GM12878 (cell line): ENCODE measurements at places on chromosomes 3 and 15.

DNA sequence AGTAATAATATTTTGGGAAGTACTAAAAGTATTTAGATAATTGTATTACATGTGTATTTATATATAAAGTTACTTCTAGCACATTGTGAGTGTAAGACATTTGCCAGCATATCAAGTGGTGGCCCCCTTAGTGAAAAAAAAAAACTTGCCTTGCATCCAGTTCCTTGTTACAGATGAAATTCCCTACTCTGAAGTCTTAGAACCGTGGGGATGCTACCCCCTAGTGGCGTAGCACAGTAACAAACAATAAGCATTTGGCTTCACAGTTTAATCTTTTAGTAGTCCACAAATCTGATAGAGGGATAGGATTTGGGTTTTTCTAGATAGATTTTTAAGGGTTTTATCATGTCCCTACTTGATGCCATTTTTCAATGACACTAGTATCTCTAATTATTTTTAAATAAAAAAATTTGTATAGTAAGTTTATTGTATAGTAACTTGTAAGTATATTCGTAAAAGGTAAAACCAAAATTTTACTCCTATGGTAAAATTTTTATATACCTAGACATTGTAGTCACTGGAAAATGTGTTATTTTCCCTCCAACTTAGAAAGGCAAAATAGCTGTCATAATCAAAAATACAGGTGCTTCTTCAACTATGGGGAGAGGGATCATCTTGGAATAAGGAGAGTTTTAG, 14.3 kb downstream of the SMC4 start:
- no peaks in the 10 kb centered on the region for H3K27me3 ChIP-seq
- peaks cover 17% of the 10 kb centered on the region for H3K36me3 ChIP-seq
- H3K4me3 ChIP-seq: no peak overlapping the region
- H3K4me1 ChIP-seq: no peaks in the 10 kb centered on the region

GRCh38 chr3:141051443-141052200, 475 bp downstream of the SPSB4 start:
- no peak overlapping the region for H3K4me3 ChIP-seq
- no peak for DNase-seq
- no peaks in the 10 kb centered on the region for H3K4me1 ChIP-seq
- H3K27ac ChIP-seq: no peak overlapping the region
- H3K36me3 ChIP-seq: no peaks in the 10 kb centered on the region

DNA sequence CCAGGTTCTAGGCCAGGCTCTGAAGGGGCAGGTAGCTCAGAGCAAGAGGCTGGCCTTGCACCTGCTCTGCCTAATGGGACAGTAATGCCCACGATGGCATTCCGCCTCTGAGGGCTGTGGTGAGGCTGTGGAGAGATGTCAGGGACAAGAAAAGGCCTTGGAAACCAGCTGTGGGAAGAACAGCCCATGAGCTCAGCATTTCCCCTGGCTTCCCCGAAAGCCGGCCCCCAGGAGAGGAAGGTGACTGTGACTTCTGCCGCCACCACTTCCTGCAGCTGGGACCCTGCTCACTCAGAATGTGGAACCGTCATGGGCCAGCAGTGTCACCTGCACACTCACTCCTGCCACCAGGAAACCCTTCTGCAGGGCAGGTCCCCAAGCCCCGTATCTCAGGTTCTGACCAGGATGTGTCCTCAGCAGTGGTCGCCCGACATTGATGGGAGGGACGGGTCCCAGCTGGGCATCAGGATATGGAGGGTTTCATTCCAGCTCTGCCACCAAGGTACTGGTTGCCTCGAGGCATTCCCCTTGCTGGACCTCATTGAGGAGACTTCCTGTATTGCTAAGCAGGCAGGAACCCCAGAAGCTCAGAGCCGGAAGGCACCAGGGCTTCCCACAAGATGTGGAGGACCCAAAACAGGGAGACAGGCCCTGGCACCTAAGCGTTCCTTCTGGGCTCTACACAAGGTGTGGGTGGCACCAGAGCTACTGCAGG, 30.7 kb downstream of the SEMA7A start:
- H3K4me1 ChIP-seq: peaks cover 76% of the 10 kb centered on the region
- H3K4me3 ChIP-seq: peak overlapping the region; percentile 64; the same call in 1 of the 2 replicates
- peak; percentile 82 for DNase-seq
- H3K27me3 ChIP-seq: no peaks in the 10 kb centered on the region
- H3K27ac ChIP-seq: peak overlapping the region; percentile 100

GRCh38 chr15:25690673-25691543, 172.2 kb downstream of the ATP10A start:
- H3K27ac ChIP-seq: no peak overlapping the region
- H3K4me3 ChIP-seq: no peak overlapping the region
- H3K27me3 ChIP-seq: no peaks in the 10 kb centered on the region
- DNase-seq: no peak
- no peaks in the 10 kb centered on the region for H3K4me1 ChIP-seq

GRCh38 chr3:179907784-179908482, 128.8 kb downstream of the PEX5L start:
- no peak overlapping the region for H3K27ac ChIP-seq
- H3K36me3 ChIP-seq: no peaks in the 10 kb centered on the region
- no peaks in the 10 kb centered on the region for H3K27me3 ChIP-seq

GRCh38 chr3:71551311-71551919, 32.1 kb downstream of the FOXP1 start:
- H3K27me3 ChIP-seq: no peaks in the 10 kb centered on the region
- no peaks in the 10 kb centered on the region for H3K4me1 ChIP-seq
- H3K36me3 ChIP-seq: no peaks in the 10 kb centered on the region
- H3K4me3 ChIP-seq: no peak overlapping the region
- DNase-seq: no peak

- no peak overlapping the region for H3K4me3 ChIP-seq
- H3K27me3 ChIP-seq: no peaks in the 10 kb centered on the region
- H3K4me1 ChIP-seq: peaks cover 63% of the 10 kb centered on the region
- peaks cover 7% of the 10 kb centered on the region for H3K36me3 ChIP-seq
Measured at GRCh38 chr3:4756057-4756775, 223.0 kb upstream of the BHLHE40 start.

DNA sequence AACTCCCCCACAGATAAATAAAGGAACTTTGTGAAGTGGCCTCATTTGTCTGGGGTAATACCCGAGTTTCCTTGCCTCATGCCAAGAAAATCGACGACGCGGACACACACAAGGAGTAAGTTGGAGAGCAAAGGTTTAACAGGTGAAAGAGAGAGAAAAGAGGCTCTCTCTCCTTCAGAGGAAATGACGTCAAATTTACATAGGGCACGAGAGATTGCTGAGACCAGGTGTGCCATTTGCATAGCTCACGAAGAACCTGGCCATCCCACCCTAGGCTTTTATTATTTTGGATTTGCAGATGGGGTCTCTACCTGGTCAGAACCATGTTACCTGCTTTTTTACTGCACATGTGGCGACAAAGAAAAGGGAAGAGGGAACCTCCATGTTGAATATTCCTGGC, 49.3 kb upstream of the IGF2BP2 start:
- H3K27me3 ChIP-seq: no peaks in the 10 kb centered on the region; the same call in 1 of the 2 replicates
- no peak overlapping the region for H3K27ac ChIP-seq
- no peaks in the 10 kb centered on the region for H3K4me1 ChIP-seq
- no peak overlapping the region for H3K4me3 ChIP-seq
- no peaks in the 10 kb centered on the region for H3K36me3 ChIP-seq

GRCh38 chr15:42591238-42591934, 16.0 kb downstream of the STARD9 start:
- H3K36me3 ChIP-seq: no peaks in the 10 kb centered on the region; the same call in 1 of the 2 replicates
- H3K27ac ChIP-seq: no peak overlapping the region
- DNase-seq: no peak
- H3K4me1 ChIP-seq: no peaks in the 10 kb centered on the region
- H3K4me3 ChIP-seq: no peak overlapping the region

GRCh38 chr3:127735767-127736693, 63.3 kb downstream of the ABTB1 start:
- peaks cover 4% of the 10 kb centered on the region; the same call in 1 of the 2 replicates for H3K36me3 ChIP-seq
- H3K27ac ChIP-seq: peak overlapping the region; percentile 97
- no peaks in the 10 kb centered on the region for H3K27me3 ChIP-seq
- DNase-seq: peak; percentile 85
- H3K4me3 ChIP-seq: peak overlapping the region; percentile 77

GRCh38 chr15:79682285-79682684, 214.5 kb downstream of the MTHFS start:
- no peaks in the 10 kb centered on the region for H3K36me3 ChIP-seq
- H3K27ac ChIP-seq: no peak overlapping the region
- H3K27me3 ChIP-seq: no peaks in the 10 kb centered on the region
- H3K4me3 ChIP-seq: no peak overlapping the region
- H3K4me1 ChIP-seq: no peaks in the 10 kb centered on the region

GRCh38 chr3:41986561-41986960, 24.7 kb upstream of the ULK4 start:
- no peak overlapping the region for H3K27ac ChIP-seq
- H3K36me3 ChIP-seq: no peaks in the 10 kb centered on the region
- H3K4me1 ChIP-seq: no peaks in the 10 kb centered on the region
- H3K27me3 ChIP-seq: no peaks in the 10 kb centered on the region
- no peak for DNase-seq
- no peak overlapping the region for H3K4me3 ChIP-seq

GRCh38 chr3:14564741-14565140, 24.6 kb upstream of the GRIP2 start:
- H3K36me3 ChIP-seq: no peaks in the 10 kb centered on the region
- no peak for DNase-seq
- no peaks in the 10 kb centered on the region; the same call in 1 of the 2 replicates for H3K27me3 ChIP-seq
- H3K27ac ChIP-seq: no peak overlapping the region
- H3K4me1 ChIP-seq: no peaks in the 10 kb centered on the region

DNA sequence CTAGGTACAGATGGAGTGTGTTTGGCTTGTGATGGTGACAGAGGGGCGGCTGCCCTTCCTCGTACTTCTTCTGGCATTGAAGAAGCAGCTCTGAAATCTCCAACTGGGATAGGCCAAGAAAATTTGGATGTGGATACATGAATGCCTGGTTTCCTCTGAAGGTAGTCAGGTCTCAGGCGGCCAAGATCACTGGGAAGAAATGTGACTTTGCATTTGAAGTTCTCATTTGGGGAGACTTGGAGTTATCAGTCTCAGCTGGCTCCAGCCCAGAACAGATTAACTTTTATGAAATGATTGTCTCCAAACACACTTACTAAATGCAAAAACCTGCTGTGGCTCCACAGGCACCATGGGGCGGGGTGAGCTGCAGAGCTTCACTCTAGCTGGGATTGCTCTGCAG, 215.9 kb downstream of the THSD4 start:
- no peak overlapping the region for H3K27ac ChIP-seq
- H3K27me3 ChIP-seq: no peaks in the 10 kb centered on the region
- H3K4me1 ChIP-seq: peaks cover 3% of the 10 kb centered on the region
- no peak overlapping the region for H3K4me3 ChIP-seq
- H3K36me3 ChIP-seq: no peaks in the 10 kb centered on the region

DNA sequence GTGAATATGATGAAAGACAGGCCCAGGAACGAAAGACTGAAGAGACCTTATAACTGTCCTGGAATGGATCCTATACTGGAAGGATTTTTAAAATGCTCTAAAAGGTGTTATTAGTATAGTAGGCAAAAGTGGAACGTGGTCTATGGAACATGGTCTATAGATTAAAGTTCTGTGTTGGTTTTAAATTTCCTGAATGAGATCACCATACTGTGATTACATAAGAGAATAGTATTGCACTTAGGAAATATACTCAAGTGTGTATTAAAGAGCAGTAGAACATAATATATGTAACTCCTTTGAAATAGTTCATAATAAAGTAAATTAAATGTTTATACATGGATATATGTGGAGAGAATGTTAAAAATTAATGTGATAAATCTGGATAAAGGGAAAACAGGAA, 68.2 kb downstream of the SPRED1 start:
- H3K4me3 ChIP-seq: no peak overlapping the region
- no peak for DNase-seq
- H3K4me1 ChIP-seq: no peaks in the 10 kb centered on the region
- H3K27me3 ChIP-seq: no peaks in the 10 kb centered on the region
- H3K36me3 ChIP-seq: no peaks in the 10 kb centered on the region
- no peak overlapping the region for H3K27ac ChIP-seq

- no peak overlapping the region for H3K4me3 ChIP-seq
- no peak overlapping the region for H3K27ac ChIP-seq
- no peaks in the 10 kb centered on the region; the same call in 1 of the 2 replicates for H3K27me3 ChIP-seq
- H3K4me1 ChIP-seq: peaks cover 14% of the 10 kb centered on the region
Measured at GRCh38 chr3:129620828-129621559, 14.5 kb upstream of the PLXND1 start.

DNA sequence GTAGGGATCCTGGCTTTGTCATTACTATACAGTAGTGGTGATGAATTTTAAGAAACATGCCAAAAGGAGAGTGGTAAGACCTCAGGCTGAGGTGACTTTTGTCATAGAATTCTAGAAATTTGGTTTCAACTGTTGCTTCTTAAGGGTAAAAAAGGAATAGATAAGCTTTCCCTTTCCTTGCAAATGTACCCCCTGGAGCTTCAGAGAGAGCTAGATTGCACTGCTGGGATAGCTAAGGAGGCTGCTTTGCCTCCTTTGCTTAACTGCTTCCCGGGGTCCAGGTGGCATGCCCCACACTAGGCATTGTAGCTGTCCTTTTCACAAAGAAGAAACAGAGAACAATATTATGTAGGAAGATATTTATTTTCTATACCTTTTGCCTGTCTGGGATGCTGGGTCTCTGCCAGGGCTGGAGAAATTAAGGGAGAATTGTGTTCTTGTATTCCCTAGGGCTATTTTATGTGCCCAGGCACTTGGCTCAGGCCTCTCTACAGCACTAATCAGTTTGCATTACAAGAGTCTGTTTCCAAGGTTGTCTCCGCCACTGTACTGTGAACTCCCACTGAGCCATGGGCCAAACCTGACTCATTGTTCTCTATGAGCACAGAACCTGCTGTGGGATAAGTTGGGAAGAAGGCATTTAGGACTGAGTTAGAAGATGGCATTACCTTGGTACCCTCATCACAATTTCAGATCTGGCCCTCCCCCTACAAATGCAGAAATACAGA, 460.0 kb downstream of the PDCD6IP start:
- no peak overlapping the region for H3K27ac ChIP-seq
- no peaks in the 10 kb centered on the region for H3K36me3 ChIP-seq
- DNase-seq: no peak
- H3K27me3 ChIP-seq: no peaks in the 10 kb centered on the region

GRCh38 chr3:177451864-177452830, 254.9 kb upstream of the TBL1XR1 start:
- H3K4me3 ChIP-seq: no peak overlapping the region
- peaks cover 19% of the 10 kb centered on the region for H3K4me1 ChIP-seq
- no peak overlapping the region for H3K27ac ChIP-seq
- H3K27me3 ChIP-seq: no peaks in the 10 kb centered on the region
- no peaks in the 10 kb centered on the region for H3K36me3 ChIP-seq
- DNase-seq: no peak

DNA sequence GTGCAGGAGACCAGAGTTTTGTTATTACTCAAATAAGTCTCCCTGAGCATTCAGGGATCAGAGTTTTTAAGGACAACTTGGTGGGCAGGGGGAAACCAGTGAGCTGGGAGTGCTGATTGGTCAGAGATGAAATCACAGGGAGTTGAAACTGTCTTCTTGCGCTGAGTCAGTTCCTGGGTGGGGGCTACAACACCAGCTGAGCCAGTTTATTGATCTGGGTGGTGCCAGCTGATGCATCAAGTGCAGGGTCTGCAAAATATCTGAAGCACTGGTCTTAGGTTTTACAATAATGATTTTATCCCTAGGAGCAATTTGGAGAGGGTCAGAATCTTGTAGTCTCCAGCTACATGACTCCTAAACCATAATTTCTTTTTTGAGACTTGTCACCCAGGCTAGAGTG, 13.8 kb upstream of the ZNF662 start:
- DNase-seq: no peak
- H3K4me3 ChIP-seq: no peak overlapping the region
- H3K27me3 ChIP-seq: no peaks in the 10 kb centered on the region
- H3K27ac ChIP-seq: no peak overlapping the region
- no peaks in the 10 kb centered on the region for H3K36me3 ChIP-seq
- H3K4me1 ChIP-seq: no peaks in the 10 kb centered on the region

GRCh38 chr3:6861625-6862000, 698 bp downstream of the GRM7 start:
- H3K4me1 ChIP-seq: no peaks in the 10 kb centered on the region
- no peak for DNase-seq
- H3K36me3 ChIP-seq: no peaks in the 10 kb centered on the region
- H3K4me3 ChIP-seq: no peak overlapping the region
